ENCODE measurements at places on chromosomes 7 and 10.

GRCh38 chr10:75884808-75885207 lies 453.4 kb downstream of the LRMDA start:
- DNase-seq: no peak

- no peak for DNase-seq
Observed at GRCh38 chr10:130708465-130709070, 572.4 kb downstream of the GLRX3 start.

- DNase-seq: no peak
Observed at GRCh38 chr7:125773113-125773785, 843.6 kb upstream of the POT1 start.

DNA sequence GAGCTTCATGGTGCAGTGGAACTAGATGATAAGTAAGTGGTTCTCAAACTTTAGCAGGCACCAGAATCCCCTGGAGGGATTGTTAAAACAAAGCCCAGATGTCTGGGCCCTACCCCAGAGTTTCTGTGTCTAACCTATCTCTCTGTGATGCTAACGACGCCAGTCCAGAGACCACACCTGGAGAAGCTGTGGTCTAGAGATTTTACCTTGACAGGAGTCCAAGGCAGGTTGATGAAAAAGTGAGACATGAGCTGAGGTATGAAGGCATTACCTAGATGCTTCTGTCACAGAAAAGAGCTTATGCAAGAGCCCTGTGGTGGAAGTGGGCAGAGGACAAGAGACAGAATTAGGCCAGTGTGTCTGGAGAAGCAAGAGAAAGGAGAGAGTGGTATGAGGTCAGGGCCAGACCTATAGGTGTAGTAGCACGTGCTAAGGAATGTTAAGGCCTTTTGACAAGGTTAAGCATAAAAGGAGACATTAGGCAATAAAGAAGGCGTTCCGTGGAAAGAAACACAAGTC lies 184.3 kb upstream of the TCF7L2 start:
- no peak for DNase-seq

DNA sequence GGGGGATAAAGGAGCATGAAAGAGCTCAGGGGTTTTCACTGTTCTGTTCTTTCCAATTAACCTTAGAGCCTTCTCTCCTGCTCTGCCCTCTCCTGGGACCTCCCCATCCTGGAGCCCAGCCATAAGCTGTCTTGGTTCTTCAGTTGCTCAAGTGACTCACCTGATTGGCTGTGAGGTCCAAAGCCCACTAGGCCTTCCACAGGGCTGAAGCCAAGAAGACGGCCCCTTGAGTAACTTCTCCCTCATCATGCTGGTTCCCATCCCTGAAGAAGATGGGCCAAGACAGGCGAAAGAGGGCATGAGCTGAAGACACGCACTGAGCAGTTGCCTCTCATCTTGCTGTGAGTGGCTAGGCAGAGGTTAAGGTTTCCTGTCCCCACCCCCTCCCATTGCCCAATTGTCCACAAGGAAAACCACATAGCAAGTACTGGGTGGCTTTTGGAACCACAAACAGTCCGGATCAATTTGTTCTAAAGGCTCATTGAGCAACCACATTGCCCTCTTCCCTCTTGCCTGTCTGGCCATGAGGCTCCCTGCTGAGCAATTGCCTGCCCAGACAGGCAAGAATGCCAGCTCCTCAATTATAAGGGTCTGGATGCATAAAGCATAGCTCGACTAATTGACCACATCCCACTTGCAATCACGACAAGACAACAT lies 43.9 kb upstream of the GPAM start:
- peak; percentile 13 for DNase-seq

DNA sequence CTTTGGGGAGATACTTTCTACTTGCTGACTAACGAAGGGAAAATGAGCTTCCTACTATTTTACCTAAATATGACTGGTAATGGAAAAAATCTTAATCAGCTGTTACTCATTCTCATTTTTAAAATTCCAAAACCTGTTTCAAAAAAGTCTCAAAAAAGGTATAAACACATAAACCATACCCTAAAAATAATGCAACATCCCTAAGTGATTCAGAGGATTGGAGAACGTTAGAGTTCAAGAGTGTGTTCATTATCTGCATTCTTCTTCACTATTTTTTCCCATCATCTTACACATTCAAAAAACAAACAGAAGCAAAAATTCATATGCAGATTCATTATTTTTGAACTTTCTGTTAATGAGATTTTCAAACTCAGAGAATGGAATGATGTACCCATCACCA lies 150.4 kb upstream of the GNAI1 start:
- DNase-seq: no peak

- no peak for DNase-seq
Observed at GRCh38 chr7:45670227-45670626, 96.1 kb downstream of the ADCY1 start.

GRCh38 chr7:374706-375311 lies 84.8 kb downstream of the FOXL3 start:
- DNase-seq: no peak

DNA sequence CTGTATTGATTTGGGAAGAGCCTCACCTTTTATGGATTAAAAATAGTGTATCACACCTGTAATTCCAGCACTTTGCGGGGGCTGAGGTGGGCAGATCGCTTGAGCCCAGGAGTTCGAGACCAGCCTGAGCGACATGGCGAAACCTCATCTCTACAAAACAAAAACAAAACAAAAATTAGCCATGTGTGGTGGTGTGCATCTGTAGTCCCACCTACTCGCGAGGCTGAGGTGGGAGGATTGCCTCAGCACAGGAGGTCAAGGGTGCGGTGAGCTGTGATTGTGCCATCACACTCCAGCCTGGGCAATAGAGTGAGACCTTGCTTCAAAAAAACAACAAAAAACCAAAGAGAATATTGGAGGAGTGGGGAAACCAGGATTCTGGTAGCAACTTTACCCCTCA lies 79.6 kb downstream of the LRMDA start:
- no peak for DNase-seq

DNA sequence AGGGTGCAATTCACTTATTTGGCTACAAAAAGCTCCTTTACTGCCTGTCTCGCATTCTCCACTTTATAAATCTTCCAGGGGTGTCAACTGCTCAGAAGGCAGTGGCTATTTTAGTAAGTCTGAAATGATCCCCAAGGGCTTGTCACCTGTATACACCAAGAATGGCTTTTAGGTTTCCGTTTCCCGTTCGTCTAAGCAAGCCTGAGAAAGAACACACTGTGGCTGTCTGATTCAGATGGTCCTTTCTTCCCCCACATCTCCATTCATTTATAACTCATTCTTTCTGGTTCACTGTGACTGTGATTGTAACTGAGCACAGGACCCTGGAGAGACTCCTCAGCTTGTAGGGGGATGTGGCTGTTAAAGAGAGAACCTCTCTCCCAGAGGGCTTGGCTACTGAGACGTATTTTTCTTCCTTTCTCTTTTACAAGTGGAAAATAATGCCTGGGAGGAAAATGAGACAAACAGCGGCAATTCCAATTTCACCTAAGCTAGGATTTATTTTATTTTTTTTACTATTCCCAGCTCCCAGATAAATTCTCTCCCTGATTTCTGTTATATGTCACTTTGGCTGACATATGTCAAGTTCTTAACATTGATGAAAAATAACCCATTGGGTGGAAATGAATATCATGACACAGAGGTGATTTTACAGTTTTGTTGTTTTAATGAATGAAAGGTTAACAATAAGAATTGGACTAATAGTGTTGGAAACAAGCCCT lies 129.3 kb downstream of the FAM107B start:
- DNase-seq: no peak

DNA sequence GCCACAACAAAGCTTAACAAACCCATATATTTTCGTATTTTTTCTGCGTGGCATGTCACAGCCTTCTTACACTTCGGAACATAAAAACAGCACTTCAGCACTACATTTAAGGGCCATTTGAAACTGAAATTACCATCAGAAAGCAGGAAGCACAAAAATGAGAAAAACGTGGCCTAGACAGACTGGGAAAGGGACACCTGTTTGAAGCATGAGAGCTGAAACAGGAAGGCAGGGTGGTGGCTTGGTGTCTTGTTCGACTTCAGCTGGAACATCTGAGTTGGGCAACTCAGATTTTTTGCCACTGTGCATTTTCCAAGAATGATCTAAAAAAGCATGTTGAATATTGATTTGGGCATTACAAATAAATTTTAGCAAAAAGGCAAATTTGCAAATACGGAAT lies 243.2 kb downstream of the ELMO1 start:
- DNase-seq: no peak

DNA sequence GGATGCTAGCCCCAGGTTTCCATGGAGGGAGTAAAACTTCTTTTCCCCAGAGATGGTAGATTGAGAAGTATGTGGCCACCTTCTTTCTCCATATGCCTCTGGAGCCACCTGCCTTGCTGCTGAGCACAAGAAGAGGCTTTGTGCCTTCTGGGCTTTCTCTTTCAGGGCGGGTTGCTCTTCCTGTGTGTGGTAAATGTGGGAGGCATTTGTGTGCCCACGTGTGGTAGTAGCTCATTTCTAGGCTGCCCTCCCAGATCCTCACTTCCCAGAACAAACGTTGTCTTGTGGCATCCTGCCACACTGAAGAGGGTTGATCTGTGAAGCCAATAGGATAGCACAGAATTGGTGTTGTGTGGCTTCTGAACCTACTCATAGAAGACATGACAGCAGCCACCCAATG lies 342.0 kb upstream of the PODXL start:
- no peak for DNase-seq

DNA sequence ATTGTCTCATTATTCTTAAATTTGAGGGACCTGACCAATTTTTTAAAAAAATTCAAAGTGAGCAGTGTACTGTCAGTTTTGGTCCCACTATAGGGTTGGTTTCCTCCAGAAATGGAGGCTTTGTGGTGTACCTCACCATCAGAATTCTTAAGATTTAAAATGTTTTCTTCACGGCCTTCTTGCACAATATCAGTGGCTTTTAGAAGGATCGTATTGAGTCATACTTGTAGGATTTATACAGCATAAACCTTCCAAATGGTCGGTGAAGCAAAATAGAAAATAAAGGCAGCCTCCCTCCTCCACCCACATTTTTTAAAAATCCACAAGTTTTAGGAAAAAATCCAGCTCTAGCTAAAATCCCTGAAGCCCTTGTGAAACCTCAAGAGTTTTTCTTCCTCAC lies 126.4 kb downstream of the RNLS start:
- DNase-seq: no peak

DNA sequence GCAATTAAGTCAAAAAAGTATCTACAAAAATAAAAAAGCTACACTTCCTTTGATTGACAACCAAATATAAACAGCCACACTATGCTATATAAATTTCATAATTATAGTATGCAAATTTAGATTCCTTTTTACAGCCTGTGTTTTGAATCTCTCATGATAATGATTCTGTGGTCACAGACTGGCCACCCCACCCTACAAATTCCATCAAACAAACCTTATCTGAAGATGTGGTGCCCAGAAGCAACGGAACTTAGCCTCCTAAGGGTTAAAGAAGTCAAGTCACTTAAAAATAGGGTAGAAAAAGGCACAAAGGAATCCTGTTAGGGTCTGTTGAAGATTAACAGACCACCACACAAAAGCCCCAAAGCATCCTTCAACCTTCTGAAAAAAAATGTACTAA lies 351.8 kb downstream of the INHBA start:
- DNase-seq: no peak

DNA sequence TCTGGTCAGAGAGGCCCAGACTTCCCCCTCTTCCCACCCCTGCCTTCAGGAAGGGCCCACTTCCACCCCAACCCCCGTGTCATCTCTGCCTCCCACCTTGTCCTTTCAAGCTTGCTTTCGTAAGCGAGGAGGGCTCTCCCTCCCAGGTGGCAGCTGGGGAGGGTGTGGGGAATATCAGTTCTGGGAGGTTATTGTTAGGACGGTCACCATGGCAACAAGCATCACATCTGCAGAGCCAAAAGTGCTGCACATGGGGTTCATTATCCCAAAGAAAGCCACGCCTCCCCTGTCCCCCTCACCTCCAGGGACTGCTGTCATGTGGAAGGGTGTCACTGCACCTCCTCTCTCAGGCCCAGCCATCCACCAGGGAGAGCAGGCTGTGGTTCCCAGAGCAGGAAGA lies 2.6 kb upstream of the CAMK2B start:
- DNase-seq: no peak

GRCh38 chr10:68957284-68957615 lies 1.3 kb downstream of the DDX21 start:
- no peak for DNase-seq

GRCh38 chr7:127885843-127886242 lies 145.4 kb downstream of the LRRC4 start:
- DNase-seq: no peak

- no peak for DNase-seq
Observed at GRCh38 chr7:127447326-127447945, 54.9 kb upstream of the ZNF800 start.

GRCh38 chr10:132943791-132944404 lies 1.5 kb upstream of the CFAP46 start:
- DNase-seq: no peak

GRCh38 chr7:22952306-22953015 lies 61.5 kb downstream of the HYCC1 start:
- DNase-seq: no peak

GRCh38 chr7:74025730-74026129 lies 2.2 kb upstream of the ELN start:
- no peak for DNase-seq

DNA sequence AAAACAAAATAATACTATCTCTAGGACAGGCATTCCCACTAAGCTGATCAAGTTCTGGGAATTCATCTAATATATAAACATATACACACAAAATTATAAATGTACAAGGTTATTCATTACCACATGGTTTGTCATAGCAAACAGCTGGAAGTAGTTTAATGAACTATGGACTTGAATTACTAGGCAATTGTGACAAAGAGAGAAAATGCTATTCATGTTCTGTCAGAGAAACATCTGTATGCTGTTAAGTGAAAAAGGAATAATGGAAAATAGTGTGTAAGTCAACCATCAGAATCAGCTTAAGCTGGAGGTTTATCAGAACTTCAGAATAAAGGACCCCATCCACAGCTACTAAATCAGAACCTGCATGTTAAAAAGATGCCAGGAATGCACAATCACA lies 2.8 kb downstream of the ZNF248 start:
- DNase-seq: no peak
